Fibroblast of mammary gland (primary cell): ENCODE measurements at places on chromosomes 7 and 10.

GRCh38 chr7:45631569-45631968, 57.4 kb downstream of the ADCY1 start:
- no peak for DNase-seq

GRCh38 chr10:89338713-89339112, 10.9 kb downstream of the IFIT3 start:
- DNase-seq = no peak

DNA sequence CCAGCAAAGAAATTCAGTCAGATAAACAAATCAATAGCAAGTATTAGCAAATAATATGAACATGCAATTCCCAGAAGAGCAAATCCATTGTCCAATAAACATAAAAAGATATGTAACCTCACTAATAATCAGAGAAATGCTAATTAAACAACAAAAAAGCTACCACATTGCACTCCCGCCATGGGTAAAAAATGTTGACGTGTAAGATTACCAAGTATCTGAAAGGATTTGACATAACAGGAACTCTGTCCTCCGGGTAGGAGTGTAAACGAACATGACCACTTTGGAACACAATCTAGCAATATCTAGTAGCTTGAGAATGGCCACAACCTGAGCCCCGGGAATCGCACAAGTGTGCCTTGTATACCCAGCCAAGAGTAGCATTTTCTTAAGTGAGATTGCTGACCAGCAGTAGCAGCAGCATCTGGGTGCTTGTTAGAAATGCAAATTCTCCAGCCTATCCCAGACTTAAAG, 31.6 kb downstream of the DYDC1 start:
- DNase-seq = no peak

DNA sequence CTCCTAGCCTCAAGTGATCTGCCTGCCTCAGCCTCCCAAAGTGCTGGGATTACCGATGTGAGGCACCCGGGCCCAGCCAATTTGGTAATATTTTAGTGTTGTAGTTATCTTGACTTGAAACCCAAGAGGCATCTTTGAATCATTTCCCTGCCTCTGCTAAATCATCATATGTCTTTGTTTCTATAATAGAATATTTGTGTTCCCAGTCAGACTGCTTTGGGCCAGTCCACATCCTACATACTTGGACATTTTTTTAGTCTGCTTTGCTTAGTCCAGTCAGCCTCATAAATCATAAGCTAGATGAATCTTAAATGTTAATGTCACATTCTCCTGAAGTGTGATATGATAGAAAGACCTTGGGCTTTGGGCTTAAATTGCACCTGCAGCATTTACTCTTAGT, 5.9 kb downstream of the STAM start:
- DNase-seq = peak; percentile 39

DNA sequence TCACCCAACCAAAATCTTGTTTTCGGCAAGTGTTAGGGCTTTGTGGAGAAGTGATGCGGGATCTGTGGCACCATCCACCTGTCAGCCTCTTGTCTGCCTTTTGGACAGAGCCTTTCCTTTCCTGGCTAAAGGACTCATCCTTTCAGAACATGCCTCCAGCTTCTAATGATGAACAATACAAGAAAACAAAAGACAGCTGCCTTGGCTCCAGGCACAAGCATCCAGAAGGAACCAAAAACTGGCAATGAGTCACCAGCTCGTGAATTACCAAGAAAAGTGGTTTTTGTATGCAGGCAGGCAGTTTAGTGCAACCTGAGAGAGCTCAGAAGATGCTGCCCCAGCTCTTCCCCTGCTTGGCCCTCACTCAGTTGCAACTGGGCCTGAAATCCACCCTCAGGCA, 84.6 kb upstream of the NAMPT start:
- peak; percentile 93 for DNase-seq

DNA sequence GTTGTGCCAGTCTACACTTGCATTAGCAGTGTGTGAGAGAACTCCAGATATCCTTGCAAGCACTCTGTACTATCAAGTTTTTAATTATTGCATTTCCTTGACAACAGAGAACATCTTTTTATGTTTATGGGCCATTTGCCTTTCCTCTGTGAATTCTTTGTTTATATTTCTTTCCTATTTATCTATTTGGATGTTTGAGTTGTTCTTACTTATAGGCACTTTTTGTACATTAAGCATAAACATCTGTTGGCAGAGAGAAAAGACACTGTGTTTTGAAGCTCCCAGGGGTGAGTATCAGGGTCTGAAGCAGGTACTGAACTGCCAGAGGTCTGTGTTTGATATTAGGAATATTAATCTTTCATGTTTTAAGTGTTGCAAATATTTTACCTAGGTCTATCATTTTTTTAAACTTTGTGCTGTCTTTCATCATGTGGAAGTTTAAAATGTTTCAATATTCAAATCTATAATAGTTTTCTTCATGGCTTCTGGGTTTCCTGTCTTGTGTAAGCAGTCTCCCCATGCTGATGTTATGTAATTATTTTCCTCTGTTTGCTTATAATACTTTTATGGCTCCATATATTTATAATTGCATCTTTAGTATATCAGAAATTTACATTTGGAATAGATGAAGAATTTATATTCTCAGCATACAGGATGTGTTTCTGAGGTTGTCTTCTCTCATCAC, 17.7 kb upstream of the PDCD4 start:
- DNase-seq = no peak

DNA sequence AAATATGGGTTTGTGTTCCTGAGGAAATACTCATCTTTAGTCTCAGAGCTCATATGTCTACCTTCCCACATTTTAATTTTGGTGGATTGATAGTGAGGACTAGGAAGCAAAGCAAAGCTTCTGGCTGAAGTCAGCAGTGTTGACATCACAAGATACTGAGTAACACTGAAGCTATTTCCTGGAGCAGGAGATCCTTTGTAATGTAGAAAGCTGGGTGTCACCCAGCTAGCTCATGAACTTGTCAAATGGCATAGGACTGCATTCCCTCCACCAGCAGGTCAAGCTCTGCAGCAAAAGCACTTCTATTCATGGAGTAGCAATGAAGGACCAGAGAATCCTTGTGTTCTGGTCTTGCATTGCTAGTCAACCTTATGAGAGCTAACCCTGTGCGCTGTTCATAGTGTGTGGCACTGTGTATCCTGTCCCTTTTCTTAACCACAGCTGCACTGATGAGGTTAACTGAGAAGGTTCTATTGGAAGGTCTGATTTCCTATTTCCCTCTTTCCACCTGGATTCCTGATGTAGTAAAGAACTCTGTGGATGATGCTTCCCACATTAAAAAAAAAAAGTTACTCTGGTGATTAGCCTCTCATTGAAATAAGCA, 94.8 kb upstream of the ZNF804B start:
- peak; percentile 6 for DNase-seq

- peak; percentile 51 for DNase-seq
Measured at GRCh38 chr7:75534727-75535307, 42.7 kb downstream of the SPDYE5 start.

DNA sequence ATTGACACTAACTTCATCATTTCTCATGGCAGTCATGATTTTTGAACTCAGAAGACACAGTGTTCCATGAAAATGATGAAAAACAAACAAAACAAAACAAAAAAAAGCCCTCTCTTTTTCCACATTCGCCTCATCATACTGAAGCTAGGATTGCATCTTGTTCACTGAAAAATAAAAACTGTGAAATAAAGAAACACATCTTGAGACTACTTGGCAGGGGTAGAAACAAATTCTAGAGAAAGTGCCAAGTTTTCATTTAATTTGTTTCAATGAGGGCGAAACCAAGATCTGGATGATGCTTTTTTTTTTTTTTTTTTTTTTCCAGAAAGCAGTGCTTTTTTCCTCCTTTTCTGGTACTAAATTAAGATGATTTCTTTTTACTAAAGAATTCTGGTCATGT, 350.4 kb upstream of the ETV1 start:
- no peak for DNase-seq

DNA sequence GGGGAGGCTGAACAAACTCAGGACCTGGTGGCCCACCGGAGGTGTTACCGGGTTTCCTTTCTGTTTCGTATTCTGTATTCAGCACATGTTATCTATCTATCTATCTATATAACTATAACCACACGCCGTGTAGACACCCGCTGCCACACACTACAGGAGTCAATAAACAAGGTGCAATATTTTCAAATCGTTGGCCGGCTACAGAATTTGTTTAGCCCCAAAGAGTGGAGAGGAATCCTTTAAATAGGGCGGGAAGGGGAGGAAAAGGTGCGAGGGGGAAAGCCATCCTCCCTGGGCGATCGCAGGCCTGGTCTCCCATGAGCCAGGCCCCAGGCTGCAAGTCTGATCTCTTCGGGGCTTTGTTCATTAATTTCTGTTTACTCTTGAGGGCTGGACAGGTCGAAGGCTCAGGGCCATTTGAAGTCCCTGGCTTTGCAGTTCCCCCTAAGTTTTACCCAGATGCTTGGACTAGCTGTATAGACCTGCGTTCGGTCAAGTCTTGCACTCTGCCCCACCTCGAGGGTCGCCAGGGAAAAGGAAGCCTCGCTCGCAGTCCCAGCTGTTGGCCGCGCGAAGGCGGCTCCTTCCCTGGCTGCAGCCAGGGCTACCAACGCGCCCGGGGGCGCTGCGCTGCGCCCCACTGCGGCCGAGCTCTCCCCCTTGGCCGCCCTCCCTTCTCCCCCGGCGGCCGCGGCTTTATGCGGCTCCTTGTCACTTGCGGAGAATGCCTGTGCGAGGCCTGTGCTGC, 3.8 kb downstream of the NKX2-3 start:
- DNase-seq = no peak

GRCh38 chr10:128576943-128577670, 450.9 kb upstream of the MKI67 start:
- peak; percentile 41 for DNase-seq

- DNase-seq = no peak
Measured at GRCh38 chr10:32957341-32958084, 517 bp downstream of the ITGB1 start.

GRCh38 chr7:113083816-113084495, 2.7 kb downstream of the GPR85 start:
- DNase-seq = no peak
